Esophagus squamous epithelium (tissue), 5 donors: ENCODE measurements at places on chromosomes 13 and 19.
A peak's percentile ranks its signal among the peaks of the same experiment; 100 is the strongest.

DNA sequence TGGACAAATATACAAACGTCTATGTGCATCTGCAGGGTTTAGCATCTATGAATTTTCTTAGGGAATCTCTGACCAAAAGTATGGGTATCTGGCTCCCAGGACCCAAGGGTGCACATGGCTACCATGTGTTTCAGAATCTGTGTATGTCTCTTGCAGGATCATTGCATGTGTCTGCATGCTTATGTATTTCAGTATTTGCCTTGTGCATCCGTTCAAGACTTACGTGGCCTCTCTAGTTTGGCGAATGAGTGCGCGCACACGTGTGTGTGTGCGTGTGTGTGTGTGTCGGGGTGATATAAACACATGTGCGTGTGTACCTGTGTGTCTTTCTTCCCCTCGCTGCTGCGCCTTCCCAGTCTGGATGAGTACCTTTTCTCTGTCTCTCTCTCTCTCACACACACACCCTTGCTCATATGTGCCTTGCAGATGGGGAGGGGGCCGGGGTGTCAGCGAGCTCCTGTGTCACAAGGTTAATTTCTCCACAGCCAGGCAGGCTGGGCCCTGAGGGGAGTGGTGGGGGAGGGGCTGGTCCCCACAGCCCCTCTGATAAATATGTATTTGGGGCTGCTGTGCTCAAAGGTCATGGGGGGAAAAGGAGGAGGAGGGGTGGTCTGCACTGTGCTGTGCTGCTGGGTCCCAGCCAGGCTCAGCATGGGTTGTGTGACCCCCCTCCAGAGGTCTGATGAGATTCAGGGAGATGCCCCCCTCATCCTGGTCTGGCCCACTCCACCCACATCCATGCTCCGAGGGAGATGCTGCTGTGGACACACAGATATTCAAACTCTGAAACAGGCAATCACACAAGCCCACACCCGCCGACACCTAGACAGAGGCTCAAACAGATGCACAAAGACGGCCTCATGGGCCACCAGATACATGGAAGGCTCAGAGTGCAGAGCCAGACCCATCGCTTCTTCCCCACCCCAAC is 37.5 kb upstream of the POU2F2 start:
- DNase-seq, result no peak

GRCh38 chr19:44530777-44531176 is 1.3 kb upstream of the CEACAM20 start:
- DNase-seq, result no peak

- DNase-seq, result peak; percentile 95
Measured at GRCh38 chr19:45370410-45371204, at the start of gene ERCC2. Gene ERCC2 (minus strand): TSS chr19:45370573. CDS start chr19:45370540, 33 bp downstream.

- DNase-seq, result no peak
Measured at GRCh38 chr13:77429320-77430142, 102.6 kb upstream of the MYCBP2 start.

- DNase-seq, result no peak
Measured at GRCh38 chr19:50793558-50794065, 3.4 kb downstream of the ACP4 start.
